AG04450 (cell line): ENCODE measurements at places on chromosomes 6 and 20. TPM values are rescaled to one million over a fixed set of nuclear protein-coding genes. Genes with fewer than 3 reads are reported as not detected.

DNA sequence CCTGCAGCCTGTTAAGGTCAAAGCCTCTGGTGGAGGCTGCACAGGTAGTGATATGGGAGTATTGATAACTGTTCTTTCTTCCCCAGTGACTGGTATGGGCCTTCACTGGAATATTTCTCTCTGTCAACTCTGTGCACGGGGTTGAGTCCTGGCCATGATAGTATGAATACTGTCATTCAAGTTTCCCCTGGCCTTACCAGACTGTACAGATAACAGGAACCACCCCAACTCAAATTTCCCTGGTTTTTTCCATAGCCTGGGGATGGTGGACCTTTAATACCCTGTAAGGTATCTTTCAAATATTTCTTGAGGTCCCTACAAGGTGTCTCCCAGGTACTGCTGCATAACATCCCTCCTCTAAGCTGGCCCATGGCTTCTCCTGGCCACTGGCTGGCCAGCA lies 51.4 kb upstream of the TNFAIP3 start:
- DNase-seq: no peak

MRAP2 gene
- polyA plus RNA-seq: not detected in 2 replicates

C20orf144 gene
- 0.09 and 0.14 TPM in 2 replicates for polyA plus RNA-seq

DNA sequence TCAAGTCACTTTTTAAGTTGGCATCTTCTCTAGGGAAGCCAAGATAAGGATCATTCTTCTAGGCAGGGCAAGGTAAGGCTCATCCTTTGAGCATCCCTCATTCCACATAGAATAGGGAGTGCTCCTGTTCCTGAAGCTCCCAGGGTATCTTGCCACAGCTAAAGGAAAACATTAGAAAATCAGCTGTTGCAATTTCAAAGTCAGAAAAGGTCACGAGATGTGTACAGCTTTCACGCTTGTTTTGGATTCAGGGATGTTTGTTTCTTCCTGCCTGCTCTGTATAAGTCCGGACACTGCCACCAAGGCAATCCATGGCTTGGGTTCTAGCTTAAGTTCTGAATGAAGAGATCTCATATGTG lies 153.2 kb downstream of the SH3BGRL2 start:
- DNase-seq: no peak

- no peak for DNase-seq
These were observed 20.4 kb downstream of the TAF11 start for GRCh38 chr6:34867484-34867883.

SMLR1 gene
- not detected in 2 replicates for polyA plus RNA-seq

DNA sequence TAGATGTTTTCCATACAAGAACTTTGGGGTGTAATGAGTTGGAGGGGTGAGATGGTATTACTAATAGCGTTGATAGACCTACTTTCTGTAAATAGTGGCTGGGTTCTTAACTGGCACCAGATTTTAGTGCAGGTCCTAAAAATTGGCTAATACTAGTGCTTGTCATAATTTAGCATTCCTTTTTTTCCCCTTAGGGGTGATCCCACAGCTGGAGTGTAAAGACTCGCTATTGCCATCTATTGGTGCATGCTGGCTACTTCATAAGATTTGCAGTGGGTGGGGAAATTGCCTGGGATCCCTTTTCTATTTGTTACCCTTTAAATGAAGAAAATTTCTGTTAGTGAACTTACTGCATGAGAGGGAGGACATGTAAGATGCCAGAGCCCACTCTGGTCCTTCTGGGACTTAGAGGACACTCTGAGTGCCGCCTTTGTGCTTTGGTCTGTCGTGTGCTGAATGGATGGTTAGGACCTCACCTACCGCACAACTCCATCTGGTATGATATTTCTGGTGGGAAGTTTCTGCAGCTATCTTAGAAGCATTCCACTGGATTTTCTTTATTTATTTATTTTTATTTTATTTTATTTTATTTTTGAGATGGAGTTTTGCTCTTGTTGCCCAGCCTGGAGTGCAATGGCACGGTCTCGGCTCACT lies 195.5 kb downstream of the JARID2 start:
- no peak for DNase-seq

NKX2-2 gene
- not detected in 2 replicates for polyA plus RNA-seq

- no peak for DNase-seq
These were observed 127.2 kb downstream of the FOXO3 start for GRCh38 chr6:108687921-108688320.

DDR1 gene
- polyA plus RNA-seq: 9.9 and 13.3 TPM in 2 replicates

DNA sequence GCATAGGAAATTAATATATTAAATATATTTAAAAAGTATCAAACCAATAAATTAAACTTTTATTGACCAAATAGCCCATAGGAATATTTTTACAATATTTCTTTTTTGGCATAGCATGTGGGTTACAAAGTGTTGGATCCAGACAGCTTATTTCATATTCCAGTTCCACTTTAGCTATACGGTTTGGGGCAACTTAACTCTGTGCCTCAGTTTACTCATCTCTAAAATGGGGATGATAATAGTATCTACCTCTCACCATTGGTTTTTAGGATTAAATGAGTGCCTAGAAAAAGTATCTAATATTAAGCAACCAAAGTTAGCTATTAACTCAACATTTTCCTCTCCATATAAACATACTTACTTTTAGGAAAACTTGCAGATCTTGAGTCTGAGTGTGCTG lies 243.8 kb downstream of the TBC1D32 start:
- DNase-seq: no peak

ZFP57 gene
- not detected in 2 replicates for polyA plus RNA-seq

DNA sequence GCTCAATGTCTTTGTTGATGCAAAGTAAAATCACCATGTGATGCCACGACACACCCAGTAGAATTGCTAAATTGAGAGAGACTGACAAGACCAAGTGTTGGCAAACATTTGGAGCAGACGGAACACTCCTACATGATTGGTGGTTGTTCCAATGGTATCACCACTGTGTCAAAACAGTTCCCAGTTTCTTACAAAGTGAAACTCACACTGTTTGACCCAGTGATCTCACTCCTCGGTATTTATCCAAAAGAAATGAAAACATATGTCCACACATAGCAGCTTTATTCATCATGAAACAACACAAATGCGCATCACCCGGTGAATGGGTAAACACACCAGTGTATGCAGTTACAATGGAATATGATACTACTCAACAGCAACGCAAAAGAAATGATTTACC lies 74.0 kb upstream of the SULF2 start:
- no peak for DNase-seq

DNA sequence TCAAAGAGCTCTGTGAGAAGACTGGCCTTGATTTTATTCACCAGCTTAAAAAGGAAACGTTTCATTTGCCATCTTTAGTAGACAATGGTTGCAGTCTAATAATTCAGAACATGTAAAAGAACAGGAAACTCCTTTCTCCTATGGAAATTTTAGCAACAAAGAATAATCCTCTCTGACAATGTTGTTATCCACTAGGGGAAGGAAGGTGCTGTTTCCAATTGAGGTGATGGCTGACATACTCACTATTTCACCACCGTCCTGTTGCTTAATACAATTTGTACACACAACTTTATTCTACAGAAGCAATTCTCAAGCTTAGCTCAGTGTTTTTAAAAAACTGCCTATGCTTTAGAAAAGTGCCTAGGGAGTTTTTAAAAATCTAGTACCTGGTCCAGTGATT lies 192.7 kb downstream of the ARHGAP18 start:
- no peak for DNase-seq

GRCh38 chr6:150547502-150548222 lies 52.0 kb upstream of the PLEKHG1 start:
- DNase-seq: no peak

- no peak for DNase-seq
These were observed 705.5 kb upstream of the MAN1A1 start for GRCh38 chr6:120055071-120055470.

SYTL3 gene
- polyA plus RNA-seq: 1.6 TPM in 2 replicates

DNA sequence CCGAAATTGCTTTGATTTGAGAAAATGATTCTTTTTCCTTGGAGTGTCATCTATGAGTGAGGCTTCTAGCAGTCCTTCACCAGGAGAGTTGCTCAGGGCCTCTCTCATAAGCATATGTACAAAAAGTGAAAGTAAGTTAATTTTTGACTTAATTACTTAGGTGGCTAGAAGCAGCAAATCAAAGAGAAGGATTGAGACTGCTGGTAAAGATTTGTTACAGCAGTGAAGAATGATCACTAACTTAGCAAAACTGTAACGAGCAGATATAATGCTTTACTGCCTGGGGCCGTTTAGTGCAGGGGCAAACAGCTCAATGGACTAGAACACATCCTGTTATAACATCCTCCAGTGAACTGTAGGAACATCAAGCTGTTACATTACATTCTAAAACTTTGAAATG lies 167.8 kb upstream of the RIPOR2 start:
- DNase-seq: no peak

PAX1 gene
- polyA plus RNA-seq: not detected in 2 replicates

DNA sequence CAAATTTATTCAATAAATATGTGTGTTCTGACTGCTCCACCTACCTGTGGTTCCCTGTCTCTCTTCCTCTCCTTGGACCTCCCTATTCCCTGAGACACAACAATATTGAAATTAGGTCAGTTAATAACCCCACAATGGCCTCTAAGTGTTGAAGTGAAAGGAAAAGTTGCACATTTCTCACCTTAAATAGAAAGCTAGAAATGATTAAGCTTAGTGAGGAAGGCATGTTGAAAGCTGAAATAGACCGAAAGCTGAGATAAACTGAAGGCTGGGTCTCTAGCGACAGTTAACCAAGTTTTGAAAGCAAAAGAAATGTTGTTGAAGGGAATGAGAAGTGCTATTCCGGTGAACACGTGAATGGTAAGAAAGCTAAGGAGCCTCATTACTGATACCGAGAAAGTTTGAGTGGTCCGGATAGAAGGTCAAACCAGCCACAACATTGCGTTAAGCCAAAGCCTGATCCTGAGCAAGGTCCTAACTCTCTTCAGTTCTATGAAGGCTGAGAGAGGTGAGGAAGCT lies 34.1 kb downstream of the UST start:
- DNase-seq: no peak

- no peak for DNase-seq
These were observed 26.8 kb upstream of the RPN2 start for GRCh38 chr20:37152284-37152683.

DNA sequence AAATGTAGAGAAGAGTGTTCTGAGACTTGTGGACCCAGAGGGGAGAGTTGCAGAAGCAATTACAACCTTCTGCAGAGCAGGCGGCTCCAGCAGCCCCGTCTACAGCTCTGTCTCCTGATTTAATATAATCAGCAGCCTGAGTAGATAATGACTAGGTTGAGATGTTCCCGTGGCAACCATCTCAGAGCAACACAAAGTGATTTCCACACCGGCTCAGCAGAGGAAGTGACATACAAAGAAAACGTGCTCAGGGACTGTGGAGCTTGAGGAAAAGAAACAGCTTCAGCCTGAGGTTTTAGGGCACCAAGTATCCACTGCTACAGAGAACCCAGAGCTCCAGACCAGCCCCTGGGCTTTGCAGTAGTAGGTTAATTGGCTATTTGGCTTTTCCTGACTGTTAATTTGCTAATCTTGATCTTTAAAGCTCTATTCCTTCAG lies 136.4 kb downstream of the MTFR2 start:
- peak; percentile 52 for DNase-seq

PRRT1 gene
- 0.27 and 0.47 TPM in 2 replicates for polyA plus RNA-seq

- no peak for DNase-seq
These were observed 40.4 kb downstream of the SNX5 start for GRCh38 chr20:17928211-17928611.

GRCh38 chr6:153976921-153977693 lies 61.9 kb upstream of the OPRM1 start:
- no peak for DNase-seq

FHL5 gene
- polyA plus RNA-seq: not detected in 2 replicates

DNA sequence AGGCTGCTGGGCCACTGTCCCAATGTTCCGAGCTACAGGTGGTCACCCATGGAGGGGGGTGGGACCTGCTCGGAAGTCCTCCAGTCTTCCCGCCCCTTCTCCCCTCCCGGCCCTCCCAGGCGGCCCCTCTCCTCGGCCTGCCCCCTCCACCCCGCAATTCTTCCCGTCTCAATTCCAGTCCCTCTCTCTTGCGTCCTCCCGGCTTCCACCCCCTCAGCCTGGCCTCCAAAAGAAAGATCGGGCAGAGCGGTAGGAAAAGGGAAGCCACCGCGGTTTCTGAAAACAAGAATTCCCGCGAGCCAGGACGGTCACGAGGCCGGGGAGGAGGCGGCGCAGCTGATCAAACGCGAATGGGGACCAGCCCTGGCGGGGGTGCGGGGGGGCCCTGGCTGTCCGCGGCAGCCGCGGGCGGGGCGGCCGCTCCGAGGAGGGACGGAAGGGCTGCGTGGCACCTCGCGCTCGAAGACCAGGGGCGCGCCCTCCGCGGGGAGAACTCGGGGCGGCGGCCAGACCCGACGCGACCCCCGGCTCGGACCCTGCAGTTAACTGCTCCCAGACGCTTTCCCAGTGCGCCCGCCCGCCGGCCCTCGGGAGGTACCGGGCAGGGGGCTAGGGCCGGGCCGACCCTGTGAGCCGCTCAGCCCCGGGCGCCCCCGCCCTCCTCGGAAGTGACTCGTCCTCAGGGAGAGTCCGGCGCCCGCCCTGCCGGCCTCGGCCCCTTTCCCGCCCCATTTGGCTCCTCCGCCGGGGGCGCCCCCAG lies 1.0 kb downstream of the PXDC1 start:
- DNase-seq: no peak

GRCh38 chr6:12208190-12208589 lies 82.0 kb upstream of the EDN1 start:
- no peak for DNase-seq

DNA sequence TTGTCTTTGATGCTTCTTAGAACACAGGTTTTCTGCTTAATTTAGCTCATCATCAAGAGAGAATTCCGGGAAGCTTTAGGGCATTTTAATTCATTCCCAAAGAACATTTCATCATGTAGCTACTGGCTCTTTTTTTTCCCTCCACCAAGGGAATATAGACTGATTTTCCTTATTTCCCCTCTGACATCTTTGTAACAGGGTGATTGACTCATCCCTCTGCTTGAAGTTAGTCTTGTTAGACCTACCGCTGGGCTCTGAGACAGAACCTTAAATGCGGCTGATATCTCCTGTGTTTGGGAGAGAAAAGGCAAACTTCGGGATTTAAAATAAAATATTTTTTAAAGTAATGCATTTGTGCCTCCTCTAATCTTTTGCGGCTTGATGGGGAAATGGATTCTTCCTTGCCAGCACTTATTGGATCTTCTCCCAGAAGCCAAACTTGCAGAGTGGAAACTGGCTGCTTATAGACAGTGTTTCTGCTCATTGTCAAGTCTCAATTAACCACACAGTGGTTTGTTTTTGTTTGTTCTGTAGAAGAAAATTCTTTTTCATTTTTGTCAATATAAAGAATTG lies 272.7 kb upstream of the PLCB4 start:
- no peak for DNase-seq

DNPH1 gene
- 36.9 and 42.4 TPM in 2 replicates for polyA plus RNA-seq

DNA sequence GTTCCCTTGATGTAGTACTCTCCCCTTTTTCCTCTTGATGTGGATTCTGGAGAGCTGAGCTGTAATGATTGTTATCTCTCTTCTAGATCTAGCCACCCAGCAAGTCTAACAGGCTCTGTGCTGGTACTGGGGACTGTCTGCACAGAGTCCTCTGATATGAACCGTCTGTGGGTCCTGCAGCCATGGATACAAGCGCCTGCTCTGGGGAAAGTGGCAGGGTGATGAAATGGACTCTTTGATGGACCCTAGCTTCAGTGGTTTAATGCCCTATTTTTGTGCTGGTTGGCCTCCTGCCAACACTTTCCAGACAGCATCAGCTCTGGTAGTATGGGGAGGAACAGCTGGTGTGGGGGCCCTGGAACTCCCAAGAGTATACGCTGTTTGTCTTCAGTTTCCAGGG lies 216.3 kb downstream of the ADGRG6 start:
- no peak for DNase-seq

GRCh38 chr20:13231031-13231752 lies 10.1 kb downstream of the ISM1 start:
- no peak for DNase-seq
